ENCODE measurements at places on chromosomes 6 and 20.

GRCh38 chr6:168159506-168159905 is 80.5 kb upstream of the FRMD1 start:
- DNase-seq: no peak

DNA sequence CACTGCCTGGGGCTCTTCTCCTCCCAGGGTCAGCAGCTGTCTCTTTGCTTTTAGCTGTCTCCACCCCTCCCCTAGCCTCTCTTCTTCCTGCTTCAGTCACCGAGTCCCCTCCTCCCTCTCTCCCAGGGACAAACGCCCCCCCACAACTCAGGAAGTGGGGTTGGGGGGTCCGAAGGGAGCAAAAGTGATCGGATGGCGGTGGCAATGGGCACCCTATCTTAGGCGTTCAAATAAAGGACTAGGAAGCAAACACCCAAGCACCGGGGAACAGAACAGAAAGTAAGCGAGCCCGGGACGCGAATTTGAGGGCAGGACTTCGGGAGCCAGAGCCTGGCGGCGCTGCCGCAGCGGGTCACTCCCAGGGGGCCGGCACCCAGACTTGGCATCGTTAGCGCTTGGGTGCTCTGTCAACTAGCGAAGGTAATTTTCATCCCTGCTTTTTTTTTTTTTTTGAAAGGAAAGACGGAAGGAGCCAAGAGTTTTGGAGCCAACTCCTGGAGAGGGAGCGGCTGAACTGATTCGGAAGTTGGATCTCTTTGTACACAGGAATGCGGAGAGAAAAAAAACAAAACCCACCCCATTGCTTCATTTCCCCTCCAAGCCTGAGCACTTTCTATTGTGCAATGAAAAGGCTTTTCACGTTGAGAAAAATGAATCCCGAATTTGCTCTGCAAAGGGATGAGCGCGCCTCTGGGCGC is 815 bp upstream of the ITPR3 start:
- DNase-seq: no peak

DNA sequence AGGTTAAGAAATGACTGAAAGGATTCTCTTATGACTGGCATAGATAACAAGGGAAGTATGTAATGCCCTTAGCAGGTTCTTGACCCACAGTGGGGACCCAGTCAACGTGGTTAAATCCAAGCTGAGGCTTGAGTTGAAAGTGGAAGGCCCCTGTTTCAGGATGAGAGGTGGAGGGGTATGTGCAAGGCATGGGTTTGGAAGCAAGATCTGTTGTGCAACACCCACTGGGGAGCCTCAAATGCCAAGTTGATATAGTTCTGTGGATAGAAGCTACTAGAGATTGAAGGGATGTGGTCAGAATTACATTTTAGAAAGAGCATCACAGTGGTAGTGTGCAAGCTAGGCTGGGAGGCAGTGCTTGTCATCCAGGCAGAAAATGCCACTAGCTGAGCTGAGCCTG is 5.1 kb downstream of the PABPC1L start:
- no peak for DNase-seq

DNA sequence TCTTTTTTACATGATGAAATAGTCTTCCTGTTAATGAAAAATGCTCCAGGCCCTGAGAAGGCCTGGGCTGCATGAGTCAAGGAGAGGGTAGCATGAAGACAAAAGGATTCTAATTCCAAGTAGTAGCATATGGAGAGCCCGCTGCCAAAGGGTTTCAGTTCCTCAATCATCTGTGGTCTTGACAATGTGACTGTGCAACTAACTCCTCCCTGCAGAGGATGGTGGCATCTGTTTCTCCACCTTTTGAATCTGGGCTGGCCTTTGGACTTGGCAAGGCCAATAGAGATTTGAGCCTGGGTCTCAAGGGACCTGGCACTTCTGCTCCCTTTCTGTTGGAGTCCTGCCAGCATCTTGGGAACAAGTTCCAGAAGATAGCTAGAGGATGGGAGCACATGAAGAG is 35.1 kb upstream of the ANKEF1 start:
- DNase-seq: no peak

DNA sequence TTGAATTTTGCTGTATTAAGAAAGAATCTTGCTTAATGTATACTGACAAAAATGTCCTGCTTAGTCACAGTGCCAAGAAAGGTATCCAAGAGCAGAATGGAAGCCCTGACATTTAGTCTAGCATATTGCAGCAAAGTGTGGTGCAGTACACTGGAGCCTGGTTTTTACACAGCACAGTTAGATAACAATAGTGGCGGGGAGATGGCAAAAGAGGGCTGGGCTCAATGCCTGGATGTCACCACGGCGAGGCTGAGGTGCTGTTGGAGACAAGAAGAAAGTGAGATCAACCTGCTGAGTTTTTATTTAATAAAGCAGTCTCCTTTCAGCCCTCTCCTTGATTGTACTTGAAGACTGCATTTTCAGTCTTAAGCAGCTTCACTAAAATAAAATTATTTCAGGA is 426.0 kb downstream of the LMBRD1 start:
- no peak for DNase-seq

DNA sequence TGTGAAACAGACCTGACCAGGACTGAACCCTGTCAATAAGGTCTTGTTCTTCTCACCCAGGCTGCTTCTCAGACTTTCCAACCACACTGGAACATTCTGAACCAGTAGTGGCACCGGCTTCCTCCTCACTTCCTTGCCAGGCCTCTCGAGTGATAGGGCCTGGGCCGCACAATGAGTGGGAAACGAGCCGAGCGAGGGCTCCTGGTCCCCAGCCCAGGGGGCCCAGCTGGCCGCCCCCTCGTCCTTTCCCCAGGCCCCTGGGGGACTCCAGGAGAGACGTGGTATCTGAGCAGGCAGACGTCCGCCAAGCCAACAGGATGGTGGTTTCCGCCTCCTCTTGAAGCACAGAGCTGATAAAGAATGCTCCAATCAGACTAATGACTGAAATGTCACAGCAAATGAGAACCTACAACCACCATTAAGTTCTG is 117.9 kb downstream of the GMDS start:
- no peak for DNase-seq

- DNase-seq: no peak
Observed at GRCh38 chr6:163608204-163608644, 193.7 kb downstream of the QKI start.

DNA sequence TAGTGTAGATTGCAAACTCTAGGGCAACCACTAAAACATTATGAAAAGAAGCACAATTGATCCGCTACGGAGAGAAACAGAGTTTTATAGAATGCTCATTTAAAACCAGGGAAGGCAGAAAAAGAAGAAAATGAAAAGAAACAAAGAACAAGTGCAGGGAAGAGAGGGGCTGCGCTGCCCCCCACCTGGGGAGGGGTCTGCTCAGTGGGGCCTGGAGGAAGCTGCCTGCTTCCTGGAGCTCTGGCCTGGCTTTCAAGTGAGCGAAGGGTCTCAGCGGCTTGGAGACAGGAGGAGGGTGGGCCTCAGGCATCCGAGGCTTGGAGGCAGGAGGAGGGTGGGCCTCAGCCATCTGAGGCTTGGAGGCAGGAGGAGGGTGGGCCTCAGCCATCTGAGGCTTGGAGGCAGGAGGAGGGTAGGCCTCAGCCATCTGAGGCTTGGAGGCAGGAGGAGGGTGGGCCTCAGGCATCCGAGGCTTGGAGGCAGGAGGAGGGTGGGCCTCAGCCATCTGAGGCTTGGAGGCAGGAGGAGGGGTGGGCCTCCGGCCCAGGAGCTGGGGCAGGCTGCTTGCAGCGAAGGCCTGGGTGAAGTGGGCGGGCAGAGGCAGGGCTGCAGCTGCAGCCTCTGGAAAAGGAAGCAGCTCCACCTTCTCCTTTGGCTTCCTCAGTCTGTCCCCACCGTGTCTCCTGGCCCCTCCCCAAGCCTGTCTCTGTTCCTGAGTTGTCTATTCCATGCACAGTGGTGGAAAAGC is 406.3 kb downstream of the TAF4 start:
- no peak for DNase-seq

- no peak for DNase-seq
Observed at GRCh38 chr6:139680819-139681218, 306.4 kb upstream of the CITED2 start.

DNA sequence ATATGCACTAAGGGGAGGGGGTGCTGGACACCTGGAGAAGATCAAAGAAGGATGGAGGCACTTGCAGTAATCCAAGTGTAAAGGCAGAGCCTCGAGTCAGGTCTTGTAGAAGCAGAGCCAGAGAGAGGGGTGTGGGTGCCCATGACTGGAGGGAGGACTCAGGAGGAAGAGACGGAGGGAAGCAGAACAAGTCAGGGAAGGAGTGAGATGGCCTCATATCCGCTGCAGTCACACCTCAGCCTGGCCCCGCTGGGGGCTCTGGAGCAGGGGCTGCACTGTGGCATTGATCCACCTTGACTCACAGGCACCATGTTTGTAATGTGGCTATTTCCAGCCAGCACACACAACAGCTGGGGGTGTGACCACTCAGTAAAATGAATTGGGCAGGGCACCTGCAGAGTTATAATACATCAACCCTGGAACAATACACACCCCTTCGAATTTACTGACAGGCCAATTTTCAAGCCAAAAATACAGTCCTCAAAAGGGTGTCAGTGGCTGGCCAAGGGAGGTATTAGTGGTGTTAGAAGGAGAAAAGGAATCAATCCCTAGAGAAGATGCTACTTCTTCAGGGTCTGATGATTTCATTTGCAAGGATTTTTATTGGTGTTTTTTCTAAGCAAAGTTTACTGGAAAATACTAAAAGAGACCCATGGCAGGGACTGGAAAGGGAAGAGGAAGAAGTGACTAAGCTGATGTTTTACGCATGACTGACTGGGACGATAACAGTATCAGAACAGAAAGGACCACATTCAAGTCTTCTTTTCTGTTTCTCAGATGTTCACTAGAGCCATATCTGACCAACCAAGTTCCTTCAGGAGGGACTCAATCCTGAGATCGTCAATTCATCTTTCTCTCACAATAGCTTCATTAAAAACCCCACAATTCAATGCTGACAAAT is 18.9 kb upstream of the NXT1 start:
- no peak for DNase-seq

- DNase-seq: no peak
Observed at GRCh38 chr6:136613477-136613876, 63.3 kb upstream of the MAP7 start.

DNA sequence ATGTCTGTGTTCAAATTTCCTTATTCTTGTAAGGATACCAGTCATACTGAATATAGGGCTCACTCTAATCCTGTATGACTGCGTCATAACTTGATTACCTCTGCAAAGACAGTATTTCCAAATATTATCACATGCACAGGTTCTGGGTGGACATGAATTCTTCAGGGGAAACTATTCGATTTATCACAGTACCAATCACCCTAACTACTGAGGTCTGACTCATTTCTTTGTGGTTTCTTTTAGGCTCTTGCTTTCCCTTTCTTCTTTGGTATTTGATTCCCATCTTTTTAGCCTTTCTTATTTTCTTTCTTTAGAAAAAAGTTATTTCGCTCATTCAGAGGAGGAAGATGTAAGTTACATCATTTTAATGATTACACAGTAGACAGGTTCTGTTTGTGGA is 40.3 kb upstream of the TBX18 start:
- DNase-seq: no peak

DNA sequence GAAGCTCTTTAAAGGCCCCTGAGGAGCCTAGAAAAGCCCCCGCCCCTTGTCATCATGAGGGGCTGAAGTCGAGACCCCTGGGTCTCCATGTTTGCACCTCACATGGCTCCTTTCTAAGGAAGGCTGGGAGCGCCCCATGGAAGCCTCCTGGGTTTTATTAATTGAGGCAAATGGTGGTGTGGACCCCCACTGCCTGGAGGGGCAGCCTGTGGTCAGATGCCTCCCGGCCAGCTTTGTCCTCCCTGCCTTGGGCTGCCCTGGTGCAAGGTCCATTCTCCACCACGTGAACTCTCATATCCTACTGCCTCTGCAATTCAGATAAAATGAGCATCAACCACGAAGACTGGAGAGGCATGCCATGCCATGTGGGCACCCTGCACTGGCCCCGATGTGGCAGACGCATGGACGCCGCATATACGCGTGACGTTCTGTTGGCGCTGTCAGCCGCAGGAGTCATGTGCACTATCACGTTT is 295.5 kb downstream of the TAF4 start:
- DNase-seq: no peak

DNA sequence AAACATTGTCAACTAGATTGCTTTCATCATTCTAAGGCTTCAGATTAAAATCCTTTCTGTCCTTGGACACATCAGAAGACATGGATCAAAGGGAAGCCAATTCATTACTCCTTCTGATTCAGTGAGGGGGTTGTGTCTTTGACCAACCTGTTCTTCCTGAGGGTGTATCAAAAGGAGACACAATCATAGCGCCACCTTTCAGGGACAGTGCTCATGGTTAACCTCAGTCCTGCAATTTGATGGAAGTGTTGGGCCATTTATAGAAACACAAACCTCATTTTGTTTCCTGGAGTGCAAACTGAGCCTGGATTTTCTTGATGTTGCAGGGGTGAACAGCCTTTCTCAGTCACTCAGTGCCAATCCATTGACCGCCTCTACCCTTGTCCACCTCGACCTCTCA is 163.9 kb upstream of the SCGN start:
- no peak for DNase-seq

GRCh38 chr20:53161473-53161872 is 189.3 kb downstream of the TSHZ2 start:
- DNase-seq: no peak

DNA sequence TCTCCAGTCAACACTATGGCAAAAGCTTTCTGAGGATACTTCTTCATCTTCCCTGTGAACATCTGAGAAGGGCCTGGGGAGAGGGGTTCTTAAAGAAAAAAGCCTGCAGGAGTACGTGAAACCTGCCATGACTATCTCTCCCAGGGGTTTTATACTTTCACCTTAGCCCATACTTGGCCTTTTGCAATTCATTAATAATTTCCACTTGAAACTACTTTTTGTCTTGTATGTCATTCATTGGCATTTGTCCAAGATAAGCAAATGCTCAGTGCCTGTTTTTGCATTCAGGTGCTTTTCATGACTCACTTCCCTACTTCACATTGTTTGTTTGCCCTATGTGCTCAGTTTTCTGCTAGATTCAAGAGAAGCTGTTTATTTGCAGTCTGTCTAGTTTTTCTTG is 580.3 kb upstream of the GJE1 start:
- no peak for DNase-seq

DNA sequence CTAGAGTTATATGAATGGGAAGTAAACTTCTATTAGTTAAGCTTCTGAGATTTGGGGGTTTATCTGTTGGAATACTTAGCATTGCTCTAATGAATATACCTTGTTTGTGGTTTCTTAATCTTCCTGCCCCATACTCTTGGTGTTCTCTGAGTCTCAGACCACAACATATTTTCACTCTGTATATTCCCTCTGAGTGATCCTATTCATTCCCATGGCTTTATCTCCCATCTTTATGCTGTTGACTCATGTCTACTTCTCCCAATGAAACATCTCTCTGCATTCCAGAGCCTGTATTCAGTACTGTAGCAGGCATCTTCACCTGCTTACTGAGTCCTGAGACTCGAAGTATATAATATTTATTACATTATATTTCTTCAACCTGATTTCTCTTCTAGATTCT is 283.7 kb upstream of the MAP3K7 start:
- DNase-seq: no peak

Data from T-helper 2 cell (primary cell).